Inflammatory macrophage treated with lipopolysaccharide for 4 hours (primary cell): ENCODE measurements at places on chromosomes 13 and 19.

DNA sequence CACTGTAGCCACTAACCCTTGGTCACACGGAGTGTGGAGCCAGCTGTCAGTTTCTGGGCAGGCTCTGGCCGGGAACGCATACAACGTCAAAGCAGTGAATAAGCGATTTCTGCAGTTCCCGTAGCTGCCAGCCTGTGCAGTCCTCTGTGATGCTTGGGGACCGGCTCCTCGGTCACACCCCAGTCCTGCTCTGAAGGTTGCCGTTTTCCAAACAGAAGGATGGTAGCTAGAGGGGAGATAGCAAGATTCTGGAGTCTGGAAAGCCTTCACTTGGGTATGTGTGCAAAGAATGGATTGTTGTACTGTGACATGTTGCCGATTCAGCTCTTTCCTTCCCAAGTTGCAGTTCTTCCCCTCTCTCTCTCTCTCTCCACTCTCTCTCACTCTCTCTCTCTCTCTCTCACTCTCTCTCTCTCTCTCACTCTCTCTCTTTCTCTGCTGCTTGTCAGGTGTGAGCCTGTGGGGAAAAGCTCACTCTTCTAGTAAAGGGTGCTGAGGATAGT, 38.7 kb upstream of the C1QTNF9 start:
- peak; percentile 94 for DNase-seq

GRCh38 chr19:1936430-1936829, 4.5 kb upstream of the CSNK1G2 start:
- no peak for DNase-seq

DNA sequence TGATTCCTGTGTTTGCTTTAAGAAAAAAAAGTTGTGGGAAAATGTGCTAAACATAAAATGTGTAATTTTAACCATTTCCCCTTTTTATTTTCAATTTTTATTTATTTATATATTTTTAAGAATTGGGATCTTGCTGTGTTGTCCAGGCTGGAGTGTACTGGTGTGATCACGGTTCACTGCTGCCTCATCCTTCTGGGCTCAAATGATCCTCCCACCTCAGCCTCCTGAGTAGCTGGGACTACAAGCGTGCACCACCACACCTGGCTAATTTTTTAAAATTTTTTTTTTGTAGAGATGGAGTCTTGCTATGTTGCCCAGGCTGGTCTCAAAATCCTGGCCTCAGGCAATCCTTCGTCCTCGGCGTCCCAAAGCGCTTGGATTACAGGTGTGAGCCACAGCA, 19.0 kb downstream of the CACNG6 start:
- DNase-seq, result no peak

- DNase-seq, result no peak
These were observed 31.3 kb upstream of the GTF3A start for GRCh38 chr13:27393101-27393500.

DNA sequence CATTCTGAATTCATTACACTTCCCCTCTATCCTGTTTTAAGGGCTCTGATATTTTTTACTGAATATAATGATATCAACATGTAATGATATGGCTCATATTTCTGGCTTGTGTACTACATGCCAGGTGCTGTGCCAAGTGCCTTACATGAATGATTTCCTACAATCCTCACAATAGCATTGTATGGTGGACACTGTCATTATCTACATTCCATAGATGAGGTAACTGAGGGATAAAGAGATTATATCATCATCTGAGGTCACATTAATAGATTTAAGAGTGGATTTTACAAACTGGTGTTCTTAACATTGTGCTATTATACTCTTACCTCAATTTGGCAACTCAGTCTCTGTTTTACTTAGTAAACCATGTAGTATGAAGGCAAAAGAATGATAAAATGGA, 502.0 kb downstream of the LIG4 start:
- DNase-seq, result no peak

DNA sequence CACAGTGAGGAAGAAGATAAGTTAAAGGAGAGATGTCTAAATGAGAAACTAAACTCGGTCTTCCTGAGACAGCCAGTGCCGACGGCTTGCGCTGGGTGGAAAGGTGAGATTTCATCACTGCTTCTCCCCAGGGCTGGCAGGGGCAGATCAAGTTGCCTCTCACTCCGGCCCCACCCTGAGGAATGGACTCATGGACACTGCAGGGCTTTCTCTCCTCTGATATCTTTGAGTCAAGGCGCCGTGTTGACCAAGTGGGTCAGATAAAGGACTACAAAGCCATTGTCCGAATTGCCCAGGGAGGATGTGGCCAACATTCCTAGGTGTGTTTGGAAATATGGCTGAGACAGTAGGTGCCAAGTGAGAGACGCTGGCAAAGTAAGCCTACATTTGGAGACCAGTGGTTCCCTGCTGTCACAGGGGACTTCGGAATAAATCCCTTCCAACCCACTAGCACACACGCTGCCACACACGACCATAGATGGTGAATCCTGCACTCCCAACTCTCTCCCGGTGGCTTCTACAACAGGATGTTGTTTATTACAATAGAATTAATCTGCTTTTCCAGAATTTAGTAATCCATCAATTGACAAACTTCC, 156.5 kb upstream of the TSC22D1 start:
- no peak for DNase-seq

- DNase-seq, result no peak
These were observed 12.5 kb upstream of the ZNF675 start for GRCh38 chr19:23699521-23699860.

GRCh38 chr13:111327730-111328573, 7.5 kb downstream of the TEX29 start:
- DNase-seq, result no peak

- DNase-seq, result peak; percentile 17
These were observed 7.2 kb downstream of the TMEM38A start for GRCh38 chr19:16668176-16668575.

DNA sequence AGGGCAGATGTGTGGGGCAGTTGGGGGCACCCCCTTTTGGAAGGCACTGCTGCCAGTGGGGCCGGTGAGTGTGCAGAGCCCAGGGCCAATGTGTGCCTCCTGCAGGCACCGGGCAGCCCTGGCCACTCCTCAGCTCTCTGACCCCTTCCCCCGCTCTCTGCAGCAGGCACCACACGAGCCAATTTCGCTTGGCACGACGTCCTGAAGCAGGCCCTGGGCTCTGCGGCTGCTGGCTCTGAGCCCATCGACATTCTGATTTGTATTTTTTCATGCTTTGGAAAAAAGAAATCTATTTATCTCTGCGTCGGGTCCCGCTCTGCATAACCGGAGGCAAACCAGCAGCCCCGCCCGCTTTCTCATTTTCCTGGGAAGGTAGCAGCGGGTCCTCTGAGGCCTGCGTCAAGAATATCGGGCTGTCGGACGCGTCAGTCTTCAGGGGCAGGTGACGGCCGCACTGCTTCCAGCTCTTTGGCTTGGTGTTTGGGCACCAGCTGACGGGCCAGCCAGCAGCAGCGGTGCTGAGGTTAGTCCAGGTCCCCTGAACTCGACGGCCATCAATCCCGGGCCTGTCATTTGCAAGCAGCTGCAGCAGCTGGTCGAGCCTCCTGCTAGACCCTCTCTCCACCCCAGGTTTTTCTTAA, 134.3 kb downstream of the KDM4B start:
- DNase-seq, result no peak

GRCh38 chr13:21594715-21595545, 9.0 kb downstream of the MICU2 start:
- no peak for DNase-seq

GRCh38 chr19:49672131-49672919, 4.7 kb upstream of the PRMT1 start:
- peak; percentile 74 for DNase-seq

GRCh38 chr13:31236211-31236786, 36.5 kb downstream of the B3GLCT start:
- DNase-seq, result peak; percentile 53

DNA sequence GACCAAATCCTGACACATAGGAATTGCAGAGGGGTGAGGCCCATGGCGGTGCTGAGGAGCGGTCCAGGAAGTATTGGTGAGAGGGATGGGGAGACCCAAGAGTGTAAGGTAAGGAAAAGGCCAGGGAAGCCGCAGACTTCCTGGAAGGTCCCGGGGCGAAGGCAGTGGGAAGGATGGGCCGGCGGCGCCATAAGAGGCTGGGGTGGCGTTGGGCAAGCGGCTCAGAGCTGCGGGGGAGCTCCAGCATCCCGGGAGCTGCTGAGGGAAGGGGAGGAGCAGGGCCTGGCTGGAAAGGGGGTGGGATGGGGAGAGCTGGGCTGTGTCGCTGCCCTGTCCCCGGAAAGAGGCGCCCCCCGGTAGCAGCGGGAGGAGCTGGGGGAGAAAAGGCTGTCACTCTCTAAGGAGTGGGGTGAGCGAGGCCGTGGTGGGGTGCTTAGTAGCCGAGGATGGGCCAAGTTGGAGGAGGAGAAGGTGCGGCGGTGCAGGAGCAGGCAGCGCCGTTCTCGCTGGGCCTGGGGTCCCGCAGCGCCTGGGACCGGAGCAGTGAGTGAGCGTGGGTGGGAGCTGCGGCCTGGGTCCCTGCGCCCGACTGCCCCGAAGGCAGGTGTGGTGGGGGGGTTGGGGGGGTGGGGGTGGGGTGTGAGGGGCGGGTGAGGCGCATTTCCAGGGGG, 30.7 kb downstream of the C1QTNF9 start:
- no peak for DNase-seq

- no peak for DNase-seq
These were observed 7.3 kb downstream of the IRS2 start for GRCh38 chr13:109779074-109779473.

GRCh38 chr19:58382997-58383603, 2.3 kb upstream of the ZNF837 start:
- no peak for DNase-seq

DNA sequence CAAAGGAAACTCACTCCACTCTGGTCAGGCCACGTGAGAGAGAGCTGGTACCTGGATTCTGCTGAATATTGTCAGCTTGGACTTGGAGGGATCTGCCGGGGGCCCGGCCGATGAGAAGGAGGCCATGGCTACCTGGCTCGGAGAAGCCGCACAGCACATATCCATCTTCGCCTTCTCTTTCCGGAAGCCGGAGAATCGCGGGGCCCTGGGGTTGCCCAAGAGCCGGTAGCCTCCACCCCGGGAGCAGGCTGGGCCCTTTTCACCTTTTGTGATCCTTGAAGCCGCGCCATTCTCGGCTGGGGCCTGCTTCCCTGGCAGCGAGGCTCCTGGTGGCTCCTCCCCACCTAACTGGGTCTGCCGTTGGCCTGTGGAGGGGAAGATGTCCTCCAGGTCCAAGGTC, 28.9 kb downstream of the ZNF541 start:
- DNase-seq, result no peak

DNA sequence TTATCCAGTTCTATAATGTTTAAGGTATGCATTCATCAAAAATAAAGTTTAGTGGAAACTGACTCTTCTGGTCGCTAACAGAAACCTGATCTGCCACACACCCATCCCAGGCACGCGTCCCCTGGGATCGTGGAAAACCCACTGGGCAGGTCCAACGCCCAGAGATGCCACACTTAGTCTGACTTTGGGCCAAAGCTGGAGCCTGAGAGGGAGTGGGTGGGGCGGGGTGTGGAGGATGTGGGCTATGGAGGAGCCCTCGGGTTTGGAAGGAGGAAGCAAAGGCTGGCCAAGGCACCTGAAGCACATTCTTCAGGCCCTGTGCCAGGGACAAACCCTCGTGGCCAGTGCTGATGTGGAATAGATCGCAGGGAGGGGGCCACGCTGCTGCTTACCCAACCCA, 2.5 kb downstream of the IGFL1 start:
- DNase-seq, result no peak

GRCh38 chr19:2645826-2646225, 56.7 kb downstream of the GNG7 start:
- no peak for DNase-seq

- no peak for DNase-seq
These were observed 1.3 kb downstream of the NTN5 start for GRCh38 chr19:48671446-48671995.

DNA sequence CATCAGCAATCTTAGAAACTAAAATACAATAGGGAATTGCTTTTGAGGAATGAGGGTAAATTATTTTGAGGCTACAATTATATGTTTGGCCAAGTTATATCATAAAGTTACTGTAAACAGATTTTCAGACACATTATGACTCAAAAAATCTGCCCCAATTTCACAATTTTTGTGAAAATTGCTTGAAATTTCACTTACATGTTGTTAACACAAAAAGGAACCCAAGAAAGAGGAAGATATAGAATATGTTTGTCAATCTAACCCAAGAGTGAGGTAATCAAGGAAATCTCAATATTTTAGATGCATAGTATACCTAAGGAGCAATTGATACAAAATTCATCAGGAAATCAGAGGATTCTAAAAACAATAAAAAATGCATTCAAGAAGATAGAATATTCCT, 73.9 kb upstream of the FNDC3A start:
- DNase-seq, result peak; percentile 98

DNA sequence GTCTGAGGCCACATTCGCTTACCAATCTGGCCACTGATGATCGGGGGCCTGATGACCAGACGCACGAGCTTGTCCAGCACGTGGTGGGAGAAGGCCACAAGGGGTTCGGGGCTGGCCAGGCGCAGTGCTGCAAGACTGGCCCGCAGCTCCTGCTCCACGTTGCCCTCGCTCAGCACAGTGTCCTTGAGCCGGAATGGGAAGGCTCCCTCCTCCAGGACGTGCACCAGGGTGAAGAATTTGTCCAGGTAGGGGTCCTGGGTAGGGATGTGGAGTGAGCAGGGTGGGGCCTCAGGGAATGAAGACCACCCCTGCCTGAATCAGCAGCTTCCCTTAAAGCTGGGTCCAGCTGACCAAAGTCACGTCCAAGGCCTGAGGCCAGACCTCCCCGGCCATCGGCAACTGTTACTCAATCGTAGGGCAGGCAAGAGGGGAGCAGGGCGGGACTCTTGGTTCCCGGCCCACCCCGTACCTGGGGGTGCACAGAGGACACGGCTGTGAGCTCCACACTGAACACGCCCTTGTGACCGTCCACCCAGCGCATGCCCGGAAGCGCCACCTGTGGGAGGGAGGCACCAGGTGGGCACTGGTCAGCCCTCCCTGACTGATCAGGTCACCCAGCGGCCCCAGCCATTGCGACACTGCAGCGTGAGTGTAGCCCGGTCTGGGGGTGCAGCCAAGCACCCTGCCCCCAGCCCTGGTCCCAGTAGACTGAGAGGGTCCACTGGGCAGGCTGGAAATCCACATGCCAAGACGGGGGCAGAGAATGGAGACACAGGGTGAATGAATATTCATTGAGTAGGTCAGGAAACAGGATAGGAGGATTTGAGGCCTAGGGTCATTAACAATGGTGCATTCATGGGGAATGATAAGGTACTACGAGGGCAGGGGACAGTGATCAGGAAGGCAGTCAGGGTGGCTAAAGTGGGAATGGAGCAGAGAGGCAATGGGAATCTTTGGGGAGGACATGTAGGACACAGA, 2.8 kb upstream of the ANGPTL8 start:
- no peak for DNase-seq

DNA sequence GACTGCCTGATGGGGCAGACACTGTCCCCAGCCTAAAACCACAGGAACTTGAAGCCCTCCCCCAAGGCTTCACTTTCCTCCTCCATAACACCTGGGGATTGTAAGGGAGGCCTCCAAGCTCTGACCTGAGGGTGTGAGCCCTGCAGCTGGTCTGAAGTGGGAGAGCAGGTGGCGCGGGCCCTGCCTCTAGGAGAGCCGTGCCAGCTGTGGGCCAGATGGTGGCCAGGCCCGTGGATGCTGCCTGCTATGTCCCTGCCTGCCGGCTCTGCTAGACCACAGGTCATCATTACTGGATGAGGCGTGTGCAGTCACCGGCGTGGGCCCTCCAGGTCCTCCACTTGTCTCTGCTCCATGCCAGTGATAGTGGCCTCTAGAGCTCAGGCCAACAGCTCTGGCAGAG, 3.5 kb upstream of the KLHL26 start:
- no peak for DNase-seq
